ENCODE measurements at places on chromosomes 6 and 20.

- no peak for DNase-seq
- H3K36me3 ChIP-seq: no peaks in the 10 kb centered on the region
- H3K27ac ChIP-seq: no peak overlapping the region
Measured at GRCh38 chr6:82584194-82584695, 220.6 kb downstream of the TPBG start.

DNA sequence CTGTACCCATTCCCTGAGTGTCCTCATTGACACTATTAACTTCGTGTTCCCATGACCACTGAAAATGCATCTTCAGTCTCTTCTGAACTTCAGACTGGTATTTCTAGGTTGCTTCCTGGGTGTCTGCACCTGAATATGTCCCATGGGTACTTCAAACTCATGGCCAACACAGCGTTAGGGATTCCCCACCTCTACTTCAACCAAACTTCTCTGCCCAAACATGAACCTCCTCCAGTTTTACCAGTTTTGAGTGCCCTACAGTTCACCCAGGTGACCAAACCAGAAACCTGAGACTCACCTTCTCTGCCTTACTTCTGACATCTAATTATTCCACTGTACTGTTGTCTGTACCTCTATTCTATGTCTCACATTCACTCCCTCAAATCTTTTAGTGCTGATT is 99.5 kb upstream of the SUPT3H start:
- no peaks in the 10 kb centered on the region for H3K36me3 ChIP-seq
- DNase-seq: no peak
- no peaks in the 10 kb centered on the region for H3K4me1 ChIP-seq
- no peak overlapping the region for H3K27ac ChIP-seq

GRCh38 chr6:33761922-33762629 is 15.4 kb upstream of the IP6K3 start:
- no peak overlapping the region for H3K4me3 ChIP-seq
- no peak for DNase-seq
- H3K27ac ChIP-seq: peak overlapping the region; percentile 69
- no peaks in the 10 kb centered on the region for H3K27me3 ChIP-seq

DNA sequence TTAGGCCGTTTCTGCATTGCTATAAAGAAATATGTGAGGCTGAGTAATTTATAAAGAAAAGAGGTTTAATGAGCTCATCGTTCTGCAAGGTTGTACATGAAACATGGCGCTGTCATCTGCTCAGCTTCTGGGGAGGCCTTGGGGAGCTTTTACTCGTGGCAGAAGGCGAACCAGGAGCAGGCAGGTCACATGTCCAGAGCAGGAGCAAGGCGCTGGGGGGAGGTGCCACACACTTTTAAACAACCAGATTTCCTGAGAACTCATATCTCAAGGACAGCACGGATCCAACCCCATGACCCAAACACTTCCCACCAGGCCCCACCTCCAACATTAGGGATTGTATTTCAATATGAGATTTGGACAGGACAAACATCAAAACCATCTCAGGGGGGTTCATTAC is 6.4 kb upstream of the SLC13A3 start:
- H3K27me3 ChIP-seq: no peaks in the 10 kb centered on the region
- no peak for DNase-seq
- H3K36me3 ChIP-seq: no peaks in the 10 kb centered on the region

DNA sequence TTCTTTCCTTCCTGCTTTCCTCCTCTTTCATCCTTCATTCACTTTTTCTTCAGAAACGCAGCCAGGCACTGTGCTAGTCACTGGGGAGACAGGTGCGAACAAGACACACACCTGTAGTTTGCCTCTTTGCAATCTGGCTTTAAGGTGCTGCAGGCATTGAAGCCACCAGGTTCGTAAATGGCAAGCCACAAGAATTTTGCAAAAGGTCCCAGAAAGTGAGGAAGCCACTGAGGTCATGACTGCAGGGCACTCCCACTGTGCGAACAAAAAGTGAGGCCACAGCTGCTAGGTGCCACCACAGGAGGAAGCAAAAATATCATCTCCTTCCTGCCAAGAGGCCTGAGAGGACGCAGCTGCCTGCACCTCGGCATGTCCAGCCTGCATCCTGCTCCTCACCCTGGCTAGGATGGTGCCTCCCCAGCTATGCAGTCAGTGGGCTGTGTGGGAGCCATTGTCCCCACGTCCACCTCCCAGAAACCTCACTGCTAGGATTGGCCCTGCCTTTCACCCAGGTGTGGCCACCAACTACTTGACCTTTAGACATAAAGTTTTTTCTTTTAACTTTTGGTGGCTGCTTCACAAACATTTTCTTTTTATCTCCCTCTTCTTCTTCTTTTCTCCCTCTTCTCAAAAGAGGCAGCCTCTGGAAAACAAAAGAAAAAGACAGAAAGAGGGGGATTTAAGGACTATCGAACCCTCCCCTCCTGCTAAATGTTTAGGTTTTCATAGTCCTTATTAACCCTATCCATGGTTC is 230.8 kb downstream of the BCAS1 start:
- DNase-seq: no peak
- no peaks in the 10 kb centered on the region for H3K36me3 ChIP-seq
- no peak overlapping the region for H3K27ac ChIP-seq
- H3K4me1 ChIP-seq: no peaks in the 10 kb centered on the region
- H3K27me3 ChIP-seq: no peaks in the 10 kb centered on the region

DNA sequence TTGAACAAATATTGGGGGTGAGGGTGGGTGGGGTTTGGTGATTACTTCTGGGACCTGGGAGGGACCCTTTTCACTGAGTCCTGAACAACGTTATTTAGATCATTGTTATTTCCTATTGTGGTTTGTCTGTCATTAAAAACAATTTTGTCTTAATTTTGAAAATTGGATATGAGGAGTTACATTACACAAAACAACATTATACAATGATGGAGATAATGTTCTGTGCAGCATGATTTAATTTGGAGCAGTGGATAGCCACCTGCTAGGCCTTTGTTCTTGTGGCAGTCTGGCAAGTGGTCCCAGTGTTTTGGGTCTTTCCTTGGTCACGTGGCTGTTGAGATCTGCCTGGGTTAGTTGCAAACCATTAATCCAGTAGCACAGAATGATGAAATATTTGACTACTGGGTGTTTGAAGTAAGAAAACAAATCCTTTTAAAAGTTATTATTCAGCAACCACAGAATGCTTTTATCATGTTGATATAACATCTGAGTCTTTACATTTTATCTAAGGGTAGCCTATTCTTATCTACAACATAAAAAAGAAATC is 172.8 kb downstream of the CDKAL1 start:
- H3K4me1 ChIP-seq: no peaks in the 10 kb centered on the region
- no peak overlapping the region for H3K27ac ChIP-seq
- no peaks in the 10 kb centered on the region for H3K36me3 ChIP-seq
- H3K4me3 ChIP-seq: no peak overlapping the region
- H3K27me3 ChIP-seq: no peaks in the 10 kb centered on the region

- peaks cover 33% of the 10 kb centered on the region for H3K36me3 ChIP-seq
- no peak overlapping the region for H3K4me3 ChIP-seq
Measured at GRCh38 chr6:53020005-53020744, 25.1 kb upstream of the GSTA4 start.

GRCh38 chr6:133680994-133681393 is 207.9 kb upstream of the TCF21 start:
- H3K27me3 ChIP-seq: no peaks in the 10 kb centered on the region
- H3K36me3 ChIP-seq: no peaks in the 10 kb centered on the region
- H3K27ac ChIP-seq: no peak overlapping the region
- no peak overlapping the region for H3K4me3 ChIP-seq
